ENCODE measurements at places on chromosomes 7 and 10. TPM values are rescaled to one million over a fixed set of nuclear protein-coding genes. Genes with fewer than 3 reads are reported as not detected.

STN1 gene
- 24.4 TPM for total RNA-seq

MSMB gene
- not detected for total RNA-seq

CCDC172 gene
- total RNA-seq = not detected

ADAM12 gene
- total RNA-seq = 0.61 TPM

SPAM1 gene
- total RNA-seq = not detected

AZGP1 gene
- 3.4 TPM for total RNA-seq

EIF5AL1 gene
- total RNA-seq = 0.09 TPM

AOAH gene
- 31.6 TPM for total RNA-seq

SPDYE1 gene
- not detected for total RNA-seq

KNDC1 gene
- 0.20 TPM for total RNA-seq

TUBB8 gene
- not detected for total RNA-seq

KIF20B gene
- total RNA-seq = 5.6 TPM

ELN gene
- 10.3 TPM for total RNA-seq

CYP3A4 gene
- 4.9 TPM for total RNA-seq

DNAJC12 gene
- total RNA-seq = 10.7 TPM

COBL gene
- total RNA-seq = 66.1 TPM

ZDHHC6 gene
- 34.0 TPM for total RNA-seq

DNA sequence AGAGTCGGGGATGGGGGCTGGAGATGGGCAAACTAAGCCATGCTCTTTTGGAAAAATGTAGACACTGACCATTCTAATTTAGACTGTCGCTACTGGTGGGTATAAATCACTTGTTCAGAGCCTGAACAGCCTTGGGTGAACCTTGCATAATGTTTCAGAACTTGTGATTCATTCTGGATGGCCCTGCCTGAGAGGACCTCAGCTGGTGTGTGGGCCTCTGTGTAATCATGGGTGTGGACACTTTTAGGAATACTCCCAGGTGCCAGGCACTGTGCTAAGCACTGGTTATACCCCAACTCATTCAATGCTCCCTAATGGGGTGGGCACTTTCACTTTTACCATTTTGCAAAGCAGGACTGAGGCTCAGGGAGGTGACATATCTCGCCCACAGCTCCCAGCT, 26.8 kb upstream of the TM9SF3 start:
- no peak for DNase-seq

GRCh38 chr10:77836299-77836820, 90.2 kb downstream of the DLG5 start:
- peak; percentile 61 for DNase-seq

- DNase-seq = no peak
These were observed 16.8 kb downstream of the NOBOX start for GRCh38 chr7:144386741-144387140.

- DNase-seq = no peak
These were observed 22.6 kb downstream of the TES start for GRCh38 chr7:116232920-116233319.

- DNase-seq = no peak
These were observed 111.9 kb downstream of the ZMIZ1 start for GRCh38 chr10:79180414-79181221.

DNA sequence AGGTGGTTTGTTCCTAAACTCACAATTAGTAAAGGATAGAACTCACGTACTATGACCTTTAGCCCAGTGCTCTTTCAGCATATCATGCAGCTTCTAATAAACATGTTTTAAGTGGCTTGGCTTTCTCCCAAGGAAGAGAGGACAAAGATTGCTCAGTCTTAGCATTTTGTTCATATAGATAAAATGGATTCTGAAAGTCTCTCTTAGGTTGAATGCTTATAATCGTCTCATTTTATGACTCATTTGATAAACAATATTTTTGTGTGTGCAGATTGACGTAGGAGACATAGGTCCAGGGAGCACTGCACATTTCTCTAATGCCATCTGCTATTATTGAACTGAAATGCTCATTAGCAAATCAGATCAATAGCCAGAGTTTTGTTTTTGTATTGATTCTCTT, 44.8 kb downstream of the GNAT3 start:
- no peak for DNase-seq

GRCh38 chr7:40700653-40701421, 566.0 kb downstream of the SUGCT start:
- no peak for DNase-seq

GRCh38 chr10:118568327-118568848, 27.1 kb downstream of the PRLHR start:
- no peak for DNase-seq

GRCh38 chr10:61786728-61787127, 114.8 kb upstream of the ARID5B start:
- no peak for DNase-seq

DNA sequence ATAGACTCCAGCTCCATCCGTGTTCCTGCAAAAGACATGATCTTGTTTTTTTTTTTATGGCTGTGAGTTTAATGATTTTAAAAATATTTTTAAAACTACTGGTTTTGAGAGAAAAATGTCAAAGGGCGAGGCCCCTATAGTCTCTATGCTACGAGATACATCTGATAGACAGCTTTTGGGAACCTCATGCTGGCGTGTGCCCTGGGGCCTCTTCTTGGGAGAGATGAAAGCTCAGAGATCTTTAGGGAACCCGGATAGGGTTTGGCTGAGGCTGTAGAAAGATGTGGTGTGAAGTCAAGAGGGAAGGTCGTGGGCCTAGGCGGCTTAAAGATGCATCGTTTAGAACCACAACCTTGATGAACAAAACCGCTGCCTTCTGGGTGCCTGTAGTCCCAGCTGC, 70.2 kb downstream of the PDIA4 start:
- no peak for DNase-seq

DNA sequence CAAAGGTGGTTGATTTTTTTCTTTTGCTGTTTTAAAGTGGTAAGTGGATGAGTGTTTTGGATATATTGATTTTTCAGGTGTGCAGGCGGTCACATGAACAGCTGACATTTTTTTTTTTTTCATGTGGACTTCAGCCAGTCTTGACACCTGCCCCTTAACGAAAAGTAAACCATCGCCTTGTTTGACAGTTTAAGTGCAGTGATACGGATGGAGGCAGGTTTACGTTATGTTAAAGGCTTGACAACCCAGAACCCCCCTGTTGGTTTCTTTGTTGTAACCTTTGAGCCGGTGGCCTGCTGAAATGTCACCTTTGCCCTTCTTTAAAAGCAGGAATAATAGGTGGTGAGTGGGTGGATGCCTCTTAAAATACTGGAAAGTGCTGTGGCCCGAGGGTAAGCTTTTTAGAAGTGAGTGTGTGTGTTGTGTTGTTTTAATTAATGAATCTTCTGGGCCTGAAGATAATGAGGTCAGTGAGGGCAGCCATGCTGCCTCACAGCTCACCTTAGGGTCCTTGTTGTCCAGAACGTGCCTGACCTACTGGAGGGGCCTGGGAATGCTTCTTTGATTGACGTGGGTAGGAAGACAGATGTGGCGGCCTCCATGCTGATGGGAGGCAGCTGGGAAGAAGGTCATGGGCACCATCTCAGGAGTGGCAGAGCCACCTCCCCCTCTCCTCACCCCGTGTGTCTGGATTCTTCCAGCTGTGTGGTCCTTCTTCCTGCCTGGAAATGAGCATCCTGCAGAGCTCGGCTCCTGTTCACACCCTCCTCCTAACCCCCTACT, 69.8 kb downstream of the TCF7L2 start:
- no peak for DNase-seq

DNA sequence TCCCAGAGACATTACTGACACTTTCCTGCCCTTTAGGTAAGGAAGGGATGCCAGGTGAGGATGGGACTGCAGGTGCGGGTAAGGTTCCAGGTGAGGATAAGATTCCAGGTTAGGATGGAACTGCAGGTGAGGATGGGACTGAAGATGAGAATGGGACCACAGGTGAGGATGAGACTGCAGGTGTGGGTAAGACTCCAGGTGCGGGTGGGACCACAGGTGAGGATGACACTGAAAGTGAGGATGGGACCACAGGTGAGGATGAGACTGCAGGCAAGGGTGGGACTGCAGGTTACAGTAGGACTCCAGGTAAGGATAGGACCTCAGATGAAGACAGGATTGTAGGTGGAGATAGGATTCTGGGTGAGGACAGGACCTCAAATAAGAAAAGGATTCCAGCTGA, 322.3 kb downstream of the WDR37 start:
- DNase-seq = no peak

DNA sequence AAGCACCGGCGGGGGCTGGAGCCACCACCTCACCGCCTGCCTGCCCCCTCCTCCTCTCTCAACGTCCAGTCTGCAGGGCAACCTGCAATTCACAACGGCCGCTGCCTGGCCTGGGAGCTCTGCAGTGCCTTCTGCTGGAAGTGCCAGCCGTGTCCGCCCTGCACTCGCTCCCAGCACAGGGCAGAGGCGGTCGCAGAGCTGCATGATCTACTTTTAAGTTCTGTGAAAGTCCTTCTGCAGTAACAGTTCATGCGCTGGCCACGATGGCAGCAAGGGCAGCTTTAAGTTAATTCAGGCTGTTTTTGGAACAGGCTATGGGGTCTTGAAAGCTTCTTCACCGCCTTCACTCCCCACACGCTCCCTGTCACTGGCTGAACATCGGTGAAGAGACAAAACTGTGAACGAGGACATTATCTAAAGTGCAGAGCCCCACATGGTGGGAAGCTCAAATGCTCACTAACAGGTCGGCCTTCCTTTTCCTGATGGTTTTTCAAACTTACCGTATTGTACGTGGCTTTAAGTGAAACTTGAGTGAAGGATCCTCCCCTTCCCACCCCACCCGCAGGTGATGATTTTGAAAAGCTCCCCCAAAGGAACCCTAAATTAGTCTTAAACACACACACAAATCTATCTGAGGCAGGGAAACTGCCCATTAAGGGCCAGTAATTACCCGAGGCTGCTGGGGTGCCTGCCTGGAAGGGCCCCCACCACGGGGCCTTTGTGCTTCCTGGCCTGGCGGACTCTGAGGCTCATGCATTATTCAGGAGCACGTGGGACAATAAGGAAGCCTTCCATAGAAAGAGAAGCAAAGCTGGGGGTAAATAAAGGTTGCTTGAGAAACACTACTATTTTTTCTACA, 504.3 kb downstream of the DNAJB6 start:
- no peak for DNase-seq

- DNase-seq = no peak
These were observed 71.8 kb downstream of the SKAP2 start for GRCh38 chr7:26792576-26792975.

GRCh38 chr7:28328822-28329660, 83.3 kb upstream of the CREB5 start:
- no peak for DNase-seq

DNA sequence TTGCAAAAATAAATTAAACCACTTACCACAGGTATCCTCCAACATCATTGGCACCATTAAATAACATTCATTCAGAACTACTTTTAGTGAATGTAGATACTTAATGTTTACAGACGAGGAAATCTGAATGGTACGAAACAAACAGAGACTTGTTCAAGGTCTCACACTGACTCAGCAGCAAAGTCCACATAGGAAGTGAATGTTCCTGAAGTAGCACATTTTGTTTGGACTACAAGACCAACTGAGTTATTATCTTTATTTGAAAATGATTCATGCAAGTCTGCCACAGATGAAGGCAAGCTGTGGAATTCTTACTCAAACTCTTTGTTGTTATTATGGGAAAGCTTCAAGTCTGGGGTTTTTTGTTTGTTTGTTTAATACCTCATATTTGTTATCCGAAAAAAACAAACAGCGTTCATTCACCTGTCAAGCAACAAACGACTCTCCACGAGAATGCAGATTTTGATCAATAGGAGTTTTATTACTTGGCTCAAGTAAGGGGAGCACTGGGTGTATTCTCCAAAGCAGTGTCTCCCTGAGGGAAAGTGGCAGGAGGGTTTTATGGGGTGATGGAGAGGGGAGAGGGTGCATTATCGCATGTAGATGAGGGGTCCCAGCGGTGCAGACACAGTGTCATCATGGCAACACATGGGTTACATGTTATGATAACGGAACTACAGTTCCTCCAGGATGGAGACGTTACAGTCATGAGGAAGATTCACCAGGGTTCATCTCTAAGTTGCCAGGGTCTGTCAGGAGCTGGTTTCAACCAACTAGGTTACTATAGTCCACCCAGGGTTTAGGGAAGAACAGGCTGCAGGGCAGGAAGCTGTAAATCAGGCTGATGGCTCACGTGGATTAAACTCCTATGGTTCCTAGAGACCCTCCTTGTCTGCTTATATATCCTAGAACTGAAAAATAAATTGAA, 147.7 kb upstream of the AKR1E2 start:
- DNase-seq = no peak

DNA sequence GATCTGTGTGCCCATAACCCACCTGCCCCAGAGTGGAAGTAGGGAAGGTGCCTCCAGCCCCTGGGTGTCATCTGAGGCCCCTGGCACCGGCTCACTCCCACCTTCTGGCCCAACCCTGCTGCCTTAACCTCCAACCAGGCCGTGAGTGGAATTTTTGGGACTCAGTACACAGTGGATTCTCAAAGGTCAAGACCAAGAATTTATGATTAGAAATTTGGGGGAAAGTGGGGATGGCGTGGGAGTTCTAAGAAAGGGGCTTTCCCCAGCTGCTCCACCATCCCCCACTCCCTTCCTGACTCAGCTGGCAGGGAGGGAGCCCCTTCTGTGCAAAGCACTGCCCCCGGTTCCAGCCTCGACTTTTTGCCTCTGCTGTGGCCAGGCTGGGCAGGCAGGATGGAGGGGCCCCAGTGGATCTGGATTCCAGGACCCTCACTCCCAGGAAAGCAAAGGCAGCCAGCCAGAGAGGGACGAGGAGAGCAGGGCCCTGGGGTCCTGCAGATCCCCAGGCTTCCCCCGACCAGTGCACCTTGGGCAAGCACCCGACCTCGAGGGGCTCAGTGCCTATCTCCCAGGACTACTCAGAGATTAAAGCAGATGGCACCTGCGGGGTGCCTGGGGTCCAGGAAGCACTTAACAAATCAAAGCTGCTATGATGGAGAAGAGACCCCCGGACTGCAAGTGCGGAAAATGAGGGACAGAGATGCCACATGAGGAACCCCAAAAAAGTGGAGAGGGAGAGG, 12.8 kb downstream of the SPOCK2 start:
- no peak for DNase-seq

- DNase-seq = no peak
These were observed 32.9 kb downstream of the WIPI2 start for GRCh38 chr7:5222841-5223411.

GRCh38 chr7:110065121-110065520, 1025.8 kb upstream of the LRRN3 start:
- DNase-seq = no peak

DNA sequence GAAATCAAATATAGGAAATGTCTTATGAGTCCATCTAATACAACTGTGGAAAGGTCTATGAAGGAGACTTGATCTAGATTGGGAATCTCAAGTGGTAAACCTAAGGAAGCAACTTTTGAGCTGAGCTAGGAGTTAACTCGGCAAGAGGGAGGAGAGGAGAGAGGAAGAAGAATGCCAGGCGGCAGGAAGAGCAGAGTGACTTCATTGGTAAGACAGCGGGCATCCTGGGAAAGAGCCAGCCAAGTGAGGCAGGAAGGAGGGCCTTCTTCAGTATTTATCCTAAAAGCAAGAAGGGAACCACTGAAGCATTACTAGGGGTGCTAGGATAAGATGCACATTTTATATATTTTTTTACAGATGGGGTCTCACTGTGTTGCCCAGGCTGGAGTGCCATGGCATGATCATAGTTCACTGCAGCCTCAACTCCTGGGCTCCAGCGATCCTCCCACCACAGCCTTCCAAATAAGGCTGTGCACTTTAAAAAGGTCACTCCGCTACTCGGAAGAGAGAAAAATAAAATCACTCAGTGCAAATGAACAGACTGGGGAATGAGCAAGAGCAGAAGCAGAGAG, 2.0 kb downstream of the BCL7B start:
- DNase-seq = no peak

- no peak for DNase-seq
These were observed 230.9 kb downstream of the DNAJB6 start for GRCh38 chr7:157567666-157568065.

GRCh38 chr10:19778996-19779395, 37.2 kb upstream of the PLXDC2 start:
- DNase-seq = no peak
